Caki2 (cell line): ENCODE measurements at places on chromosomes 7 and 10.

- no peak for DNase-seq
Observed at GRCh38 chr10:22315455-22316285, 518 bp upstream of the COMMD3 start.

DNA sequence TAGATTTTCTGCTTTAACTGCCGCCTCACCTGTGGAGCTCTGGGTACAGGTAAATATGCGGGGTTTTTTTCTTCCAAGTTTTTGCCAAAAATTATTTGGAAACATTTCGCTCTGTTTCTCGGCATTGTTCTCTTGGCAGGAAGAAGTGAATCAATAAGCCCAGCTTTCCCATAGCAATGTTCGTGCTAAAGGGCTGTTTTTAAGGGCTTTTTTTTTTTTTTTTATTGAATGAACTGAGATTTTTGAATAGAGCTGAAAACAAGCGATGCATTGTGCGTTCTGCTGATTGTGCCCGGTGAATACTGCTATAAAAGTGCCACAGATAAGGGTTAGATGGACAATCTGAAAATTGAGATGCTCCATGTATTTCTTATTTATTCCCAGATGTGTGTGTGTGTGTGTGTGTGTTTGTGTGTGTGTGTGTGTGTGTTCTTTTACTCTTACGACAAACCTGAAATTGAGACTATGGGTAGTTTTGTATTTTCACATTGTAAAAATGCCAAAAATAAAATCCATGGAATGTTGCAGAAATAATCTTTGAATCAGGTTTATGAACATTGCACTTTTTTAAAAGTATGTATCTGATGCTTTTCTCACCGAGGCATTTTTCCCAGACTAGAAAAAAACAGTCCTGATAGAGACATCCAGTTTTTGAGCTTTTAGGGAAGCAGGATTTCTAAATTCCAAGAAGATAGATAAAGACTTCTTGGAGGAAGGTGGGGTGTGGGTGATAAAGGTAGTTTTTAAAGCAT is 30.5 kb downstream of the KIAA1217 start:
- DNase-seq: no peak

DNA sequence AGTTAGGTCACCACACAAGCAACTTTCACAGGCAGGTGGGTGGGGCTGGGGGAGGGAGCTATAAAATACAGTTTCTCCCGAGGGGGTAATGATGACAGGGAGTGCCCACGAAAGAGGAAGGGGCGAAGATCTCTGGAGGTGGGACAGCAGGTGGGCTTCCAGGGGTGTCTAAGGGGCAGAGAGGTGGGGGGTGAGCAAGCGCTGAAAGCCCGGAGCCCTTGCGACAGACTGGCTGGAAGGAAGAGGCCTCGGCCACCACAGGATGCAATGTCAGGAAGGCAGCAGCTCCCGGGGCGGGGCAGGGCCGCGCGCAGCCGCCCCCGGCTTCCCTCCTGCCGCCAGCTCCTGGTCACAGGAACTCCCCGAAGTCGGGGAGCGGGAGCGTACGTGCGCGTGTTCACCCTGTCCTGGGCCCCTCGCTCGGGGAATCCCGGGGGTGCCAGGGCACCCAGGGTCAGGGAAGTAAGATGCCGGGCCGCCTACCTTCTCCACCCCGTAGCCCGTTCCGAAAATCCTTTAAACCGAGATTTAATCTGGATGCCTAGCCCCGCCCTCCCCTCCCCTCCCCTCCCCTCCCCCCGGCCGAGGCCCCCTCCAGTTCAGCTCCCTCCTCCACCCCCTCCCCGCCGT is 105.2 kb upstream of the PPIF start:
- no peak for DNase-seq

DNA sequence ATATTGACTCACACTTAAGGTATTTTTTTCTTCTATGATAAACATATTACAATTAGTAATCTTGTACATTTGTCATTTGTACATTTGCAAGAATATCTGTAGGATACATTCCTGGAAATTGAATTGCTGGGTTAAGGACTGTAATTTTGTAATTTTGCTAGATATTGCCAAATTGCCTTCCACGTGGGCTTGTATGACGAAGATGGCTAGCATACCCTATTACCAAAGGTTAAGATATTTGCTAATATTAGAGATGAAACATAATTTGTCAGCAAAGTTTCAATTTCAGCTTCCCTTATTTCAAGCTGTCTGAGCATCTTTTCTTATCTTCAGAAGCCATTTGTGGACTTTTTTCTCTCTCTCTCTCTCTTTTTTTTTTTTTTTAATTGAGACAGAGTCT is 1.0 kb upstream of the LYZL2 start:
- DNase-seq: no peak

DNA sequence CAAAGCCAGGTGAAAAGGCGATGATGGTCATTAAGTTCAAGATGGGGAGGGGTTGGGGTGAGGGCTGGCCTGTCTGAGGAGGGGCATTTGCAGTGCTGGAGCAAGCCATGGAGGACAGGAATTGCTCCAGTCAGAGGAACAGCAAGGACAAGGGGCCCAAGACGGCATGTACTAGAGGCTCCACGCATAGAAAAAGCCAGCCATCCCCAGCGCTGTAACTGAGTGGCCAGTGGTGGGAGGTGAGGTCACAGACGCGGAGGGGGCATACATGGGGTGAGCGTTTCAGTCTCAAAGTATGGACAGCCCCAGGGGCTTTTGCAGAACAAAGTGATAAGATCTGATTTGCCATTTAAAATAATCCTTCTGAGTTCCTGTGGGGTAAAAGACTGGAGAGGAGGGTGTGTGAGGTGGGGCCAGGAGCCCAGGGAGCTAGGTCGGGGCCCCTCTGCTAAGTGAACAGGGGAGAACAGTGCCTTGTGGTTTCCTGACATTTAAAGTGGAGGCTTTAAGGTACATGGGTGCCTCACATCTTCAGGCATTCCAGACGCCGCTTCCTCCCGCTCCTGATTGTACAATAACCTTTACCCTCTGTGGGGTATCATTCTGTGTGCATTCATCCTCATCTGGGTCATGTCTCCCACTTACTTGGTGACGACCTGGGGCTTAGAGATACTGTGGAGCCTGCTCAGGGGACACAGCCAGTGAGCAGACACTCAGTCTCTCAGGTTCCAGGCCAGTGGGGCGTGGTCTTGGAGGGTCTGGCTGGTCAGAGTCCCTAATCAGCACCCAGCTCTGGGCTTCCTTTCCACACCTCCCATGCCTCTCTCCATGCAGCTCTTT is 105.6 kb upstream of the GPR26 start:
- DNase-seq: no peak

- DNase-seq: no peak
Observed at GRCh38 chr10:13268841-13269240, 31.0 kb downstream of the PHYH start.

GRCh38 chr7:17058568-17058967 is 176.8 kb upstream of the AGR3 start:
- DNase-seq: no peak

DNA sequence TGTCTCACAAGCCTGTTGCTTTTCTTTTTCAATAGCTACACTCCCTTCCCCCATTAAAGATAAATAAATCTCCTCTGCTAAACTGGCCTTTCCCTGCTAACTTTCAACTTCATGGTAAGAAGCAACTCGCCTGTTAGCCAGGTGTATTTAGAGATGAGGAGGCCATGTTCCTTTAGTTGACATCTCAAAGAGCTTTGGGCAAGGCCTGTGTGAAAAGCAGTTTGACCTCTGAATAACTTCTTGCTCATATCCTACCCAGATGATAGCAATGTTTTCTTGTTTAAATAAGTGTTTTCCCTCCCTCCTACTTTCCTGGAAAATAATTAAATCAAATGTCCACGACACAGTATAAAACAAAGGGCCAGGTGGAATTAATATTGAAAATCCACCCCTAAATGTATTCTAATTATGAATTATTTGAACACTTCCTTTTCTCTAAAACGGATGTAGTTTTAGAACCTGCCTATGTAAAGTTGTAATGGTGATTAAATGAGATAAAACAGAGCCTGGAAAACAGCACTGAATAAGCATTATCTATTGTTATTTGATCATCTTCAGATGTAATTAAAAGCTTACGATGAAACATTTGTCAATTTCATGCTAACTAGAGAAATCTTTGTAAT is 78.5 kb downstream of the HGF start:
- no peak for DNase-seq

- DNase-seq: peak; percentile 85
Observed at GRCh38 chr10:62794306-62794705, 10.2 kb upstream of the ADO start.

DNA sequence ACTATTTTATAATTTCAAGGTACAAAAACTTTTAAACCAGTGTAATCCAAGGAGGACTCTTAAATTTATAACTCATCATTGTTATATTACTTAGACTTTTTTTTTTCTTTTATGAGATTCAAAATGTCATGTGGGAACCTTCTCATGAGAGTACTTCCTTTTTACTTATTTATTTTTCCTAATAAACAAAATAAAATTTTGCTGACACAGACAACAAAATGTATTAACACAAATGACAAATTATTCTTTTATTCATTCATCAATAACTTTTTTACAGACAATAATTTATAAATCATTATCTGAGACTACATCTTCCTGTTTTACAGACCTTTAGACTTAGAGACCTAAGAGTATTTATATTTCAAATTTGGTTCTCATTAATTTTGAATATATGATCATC is 706.2 kb downstream of the SUGCT start:
- no peak for DNase-seq

- no peak for DNase-seq
Observed at GRCh38 chr10:117449636-117450035, 74.4 kb upstream of the PDZD8 start.

- no peak for DNase-seq
Observed at GRCh38 chr7:2465928-2466327, 10.3 kb downstream of the GRIFIN start.

DNA sequence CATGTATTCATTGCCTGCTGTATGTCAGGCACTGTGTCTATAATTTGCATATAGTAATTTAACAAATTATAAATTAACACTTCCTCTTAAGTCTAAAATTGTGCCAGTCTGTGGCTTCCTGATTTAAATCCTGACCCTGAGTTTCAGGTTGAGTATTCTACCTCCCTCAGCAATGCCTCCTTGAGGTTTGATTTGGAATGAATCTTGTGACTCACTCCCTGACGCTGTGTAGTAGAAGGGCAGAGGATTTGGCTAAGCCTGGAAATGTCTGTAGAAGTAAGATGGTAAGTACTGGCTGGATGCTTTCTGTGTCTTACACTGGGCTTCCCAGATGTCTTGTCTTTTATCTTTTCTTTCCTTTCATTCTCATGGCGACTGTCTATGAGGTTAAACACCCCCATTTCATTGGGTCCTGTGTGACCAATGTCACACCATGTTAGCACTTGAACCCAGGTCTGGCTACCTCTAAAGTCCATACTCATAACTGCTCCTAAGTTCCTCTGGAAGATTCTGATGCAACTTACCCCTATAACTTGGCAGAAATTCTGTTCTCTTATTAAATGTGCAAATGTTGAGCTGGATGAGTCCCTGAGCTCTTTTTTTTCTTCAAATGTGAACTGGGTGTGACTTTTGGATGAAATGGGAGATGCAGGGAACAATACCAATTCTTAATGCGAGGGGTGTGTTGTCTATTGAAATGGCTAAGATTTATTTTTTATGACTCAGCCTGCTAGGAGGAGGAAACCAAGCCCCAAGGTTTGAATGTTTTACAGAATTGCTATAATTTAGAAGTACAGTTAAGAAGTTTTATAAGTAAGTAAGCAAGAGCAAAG is 48.5 kb downstream of the PLCE1 start:
- DNase-seq: peak; percentile 9

DNA sequence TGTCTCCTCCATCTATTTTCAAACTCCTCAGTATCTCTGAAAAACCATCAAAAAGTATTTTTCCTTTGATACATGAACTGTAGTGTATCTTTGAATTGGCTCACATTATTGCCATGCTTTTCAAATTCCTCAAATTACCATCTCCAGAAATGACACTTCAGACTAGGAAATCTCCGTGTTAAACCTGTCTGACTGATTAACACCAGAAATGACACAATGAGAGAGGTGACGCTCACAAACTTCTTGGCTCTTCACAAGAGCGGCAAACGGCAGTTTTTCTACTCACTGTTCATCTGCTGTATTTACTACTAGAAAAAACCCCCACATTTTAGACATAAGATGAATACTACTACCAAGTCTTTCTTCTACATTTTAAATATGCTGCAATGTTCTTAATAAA is 56.6 kb downstream of the MKX start:
- no peak for DNase-seq

GRCh38 chr10:70795613-70796012 is 10.4 kb upstream of the TBATA start:
- DNase-seq: no peak

- DNase-seq: no peak
Observed at GRCh38 chr7:151647874-151648273, 128.2 kb upstream of the RHEB start.

DNA sequence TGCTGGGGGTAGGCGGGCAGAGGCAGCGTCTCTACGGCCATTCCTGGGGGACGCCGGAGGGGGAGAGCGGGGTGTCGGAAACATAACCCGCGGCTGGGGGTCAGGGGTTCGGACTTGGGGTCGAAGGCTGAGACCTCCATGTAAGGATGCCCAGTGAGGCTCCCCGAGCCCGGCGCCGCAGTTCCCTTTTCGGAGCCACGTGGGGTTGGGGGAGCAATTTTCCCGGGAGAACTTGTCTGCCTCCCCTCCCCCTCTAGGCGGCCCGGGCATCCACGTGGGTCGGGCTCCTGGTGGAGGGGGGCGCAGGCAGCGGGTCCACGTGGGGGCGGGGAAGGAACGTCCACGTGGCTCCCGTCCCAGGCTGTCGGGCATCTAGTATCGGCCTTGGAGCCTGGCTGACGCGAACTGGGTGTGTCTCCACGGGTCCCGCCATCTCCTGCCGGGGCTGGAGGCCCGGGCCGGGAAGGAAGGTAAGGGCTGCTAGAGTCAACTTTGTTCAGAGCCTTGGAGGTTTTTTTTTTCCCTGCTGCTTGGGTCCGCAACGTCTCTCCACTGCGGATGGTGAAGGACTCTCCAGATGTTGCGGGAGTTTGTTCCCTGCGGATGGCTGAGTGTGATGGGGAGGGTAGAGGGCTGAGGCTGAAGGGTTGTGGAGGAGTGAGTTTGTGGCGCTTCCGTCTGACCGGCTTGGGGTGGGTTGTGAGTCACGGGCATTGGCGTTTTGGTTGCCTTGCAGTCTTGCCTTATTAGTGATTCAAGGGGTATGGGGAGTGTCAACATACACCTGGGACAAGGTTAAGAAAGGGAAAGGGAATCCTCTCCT is 744 bp downstream of the PPRC1 start:
- peak; percentile 76 for DNase-seq

- DNase-seq: peak; percentile 54
Observed at GRCh38 chr7:112449353-112449752, 907 bp upstream of the IFRD1 start.

GRCh38 chr10:60353519-60354258 is 36.0 kb downstream of the ANK3 start:
- no peak for DNase-seq

- peak; percentile 53 for DNase-seq
Observed at GRCh38 chr7:131173145-131173890, 154.4 kb upstream of the MKLN1 start.

- DNase-seq: no peak
Observed at GRCh38 chr10:80324086-80324485, 32.5 kb downstream of the DYDC1 start.
